ENCODE measurements at places on chromosomes 13 and 19.

DNA sequence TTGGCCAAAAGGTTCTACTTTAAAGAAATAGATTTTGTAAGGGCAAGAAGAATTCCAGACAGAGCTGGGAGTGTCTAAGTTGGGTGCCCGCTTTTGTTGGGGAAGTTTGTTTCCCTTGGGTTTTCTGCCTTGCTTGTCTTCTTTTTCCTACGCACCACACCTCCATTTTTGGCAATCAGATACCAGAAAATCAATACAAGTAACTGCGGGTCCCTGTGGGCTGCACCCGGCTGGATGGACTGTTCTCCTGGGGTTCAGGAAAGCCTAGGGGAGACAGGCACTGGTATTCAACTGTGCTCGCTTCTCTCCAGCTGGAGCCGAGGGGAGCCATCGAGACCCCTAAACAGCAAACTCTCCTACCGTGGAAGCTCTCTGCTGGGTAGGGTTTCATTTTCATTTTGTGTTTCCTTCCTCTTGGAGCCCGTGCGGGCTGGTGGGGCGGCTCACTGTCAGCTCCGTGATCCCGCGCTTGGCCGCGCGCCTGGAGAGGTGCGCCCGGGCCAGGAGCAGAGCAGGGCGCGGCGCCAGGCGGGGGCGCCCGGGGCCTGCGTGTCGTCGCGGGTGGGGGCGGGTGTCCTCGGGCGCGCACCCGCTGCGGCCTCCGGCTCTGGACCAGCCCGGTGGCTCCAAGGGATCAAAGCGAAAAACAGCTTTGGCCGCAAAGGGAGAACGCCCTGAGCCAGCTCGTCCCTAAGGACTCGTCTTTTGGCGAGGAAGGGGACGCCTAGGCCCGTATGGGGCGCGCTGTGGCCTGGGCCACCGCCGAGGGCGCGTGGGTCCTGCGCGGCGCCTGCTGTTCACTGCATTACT lies 347.2 kb downstream of the ZNF536 start:
- no peak for DNase-seq

- DNase-seq = no peak
Measured at GRCh38 chr13:112669881-112670499, 19.8 kb upstream of the ATP11A start.

DNA sequence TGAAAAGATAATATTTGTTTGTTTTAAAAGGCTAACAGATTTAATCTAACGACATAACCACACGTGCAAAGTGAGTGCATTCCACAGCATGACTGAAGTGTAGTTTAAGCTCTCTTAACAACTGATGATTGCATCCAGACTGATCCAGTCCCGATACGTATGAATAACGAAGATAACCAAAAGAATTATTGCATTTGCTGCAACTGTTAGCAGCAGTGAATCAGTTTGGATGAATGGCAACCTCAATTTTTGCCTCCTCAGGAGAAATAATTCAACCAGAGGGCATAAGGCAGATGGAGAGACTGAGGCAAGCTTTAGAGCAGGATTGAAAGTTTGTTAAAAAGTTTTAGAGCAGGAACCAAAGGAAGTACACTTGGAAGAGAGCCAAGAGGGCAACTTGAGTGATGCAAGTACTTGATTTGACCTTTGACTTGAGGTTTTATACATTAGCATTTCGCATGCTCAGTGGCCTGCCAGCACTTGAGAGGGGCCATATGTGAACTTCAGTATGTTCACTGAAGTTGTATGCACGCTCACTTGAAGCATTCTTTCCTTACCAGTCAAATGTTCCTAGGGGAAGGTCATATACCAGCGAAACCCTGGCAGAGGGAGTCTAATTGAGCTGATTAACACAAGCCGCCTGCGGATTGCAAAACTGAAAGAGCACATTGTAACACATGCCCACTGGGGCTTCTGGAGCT lies 835.0 kb upstream of the PCDH20 start:
- DNase-seq = no peak

- DNase-seq = no peak
Measured at GRCh38 chr19:16351133-16351809, 26.6 kb downstream of the KLF2 start.

DNA sequence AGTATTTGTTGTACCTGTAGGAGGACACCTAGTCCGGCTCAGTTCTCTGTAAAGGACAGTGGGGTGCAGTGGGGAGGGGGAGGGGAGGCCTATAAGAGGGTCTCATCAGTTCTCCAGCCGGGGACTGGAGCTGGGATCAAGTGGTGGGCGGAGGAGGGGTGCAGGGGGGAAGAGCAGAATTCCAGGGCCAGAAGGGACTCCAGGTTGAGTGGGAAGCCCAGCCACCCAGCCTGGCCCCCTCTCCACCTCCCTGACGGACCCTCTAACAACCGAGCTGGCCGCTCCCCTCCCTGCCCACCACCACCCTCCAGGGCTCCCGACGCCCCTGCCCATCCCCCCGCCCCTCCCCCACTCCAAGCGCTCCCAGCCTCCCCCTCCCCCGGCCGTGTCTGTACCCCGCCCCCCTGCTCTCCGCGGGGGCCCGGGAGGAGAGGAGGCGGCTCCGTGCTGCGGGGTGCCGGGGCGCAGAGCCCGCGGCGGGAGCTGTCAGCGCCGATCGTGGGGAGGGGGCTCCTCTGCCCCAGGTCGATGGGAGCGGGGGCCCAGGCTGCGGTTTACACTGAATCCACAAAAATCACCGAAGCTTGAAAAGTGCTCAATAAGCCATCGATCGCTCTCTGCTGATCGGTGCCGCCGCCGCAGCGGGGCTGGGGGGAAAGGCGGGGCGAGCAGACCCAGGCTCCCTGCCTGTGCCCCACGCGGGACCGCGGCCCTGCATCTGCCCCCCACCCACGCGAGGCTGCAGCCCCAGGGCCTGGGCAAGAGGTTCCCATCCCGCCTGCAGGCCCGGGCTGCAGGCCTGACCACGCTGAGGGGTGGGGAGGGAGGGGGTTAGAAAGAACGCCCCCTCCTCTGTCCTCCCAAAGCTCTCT lies 34.6 kb upstream of the ONECUT3 start:
- no peak for DNase-seq

DNA sequence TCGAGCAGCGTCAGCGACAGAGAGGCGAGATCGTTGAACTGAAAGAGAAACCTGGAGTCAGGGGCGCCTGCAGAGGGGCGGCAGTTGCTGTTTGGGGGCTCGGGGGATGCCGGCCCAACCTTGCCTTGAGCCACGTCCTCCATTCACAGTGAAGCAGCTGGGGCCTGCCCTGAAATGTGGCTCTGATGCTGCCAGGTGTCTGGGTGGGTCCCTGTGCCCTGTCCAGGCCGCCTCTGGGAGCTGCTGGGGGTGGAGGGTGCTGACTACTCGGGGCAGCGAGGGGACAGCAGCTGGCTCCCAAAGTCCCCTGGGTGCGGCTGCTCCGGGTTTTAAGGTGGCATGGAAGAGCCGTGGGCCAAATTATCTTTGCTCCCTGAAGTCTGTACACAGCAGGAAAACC lies 17.7 kb upstream of the RANBP3 start:
- no peak for DNase-seq

DNA sequence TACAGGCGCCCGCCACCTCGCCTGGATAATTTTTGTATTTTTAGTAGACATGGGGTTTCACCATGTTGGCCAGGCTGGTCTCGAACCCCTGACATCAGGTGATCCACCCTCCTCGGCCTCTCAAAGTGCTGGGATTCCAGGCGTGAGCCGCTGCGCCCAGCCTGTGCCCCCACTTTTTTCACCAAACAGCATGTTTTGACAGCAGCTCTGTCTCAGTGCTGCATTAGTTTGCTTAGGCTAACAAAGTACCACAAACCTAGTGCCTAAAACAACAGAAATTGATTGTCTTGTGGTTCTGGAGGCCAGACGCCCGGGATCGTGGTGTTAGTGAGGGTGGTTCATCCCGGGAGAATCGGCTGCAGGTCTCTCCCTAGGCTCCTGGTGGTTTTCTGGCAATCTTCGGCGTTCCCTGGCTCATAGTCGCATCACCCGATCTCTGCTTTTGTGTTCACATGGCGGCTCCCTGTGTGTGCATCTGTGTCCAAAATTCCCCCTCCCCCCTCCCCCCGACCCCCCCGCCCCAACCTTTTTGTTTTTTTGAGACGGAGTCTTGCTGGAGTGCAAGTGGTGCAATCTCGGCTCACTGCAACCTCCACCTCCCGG lies 30.0 kb downstream of the MYH14 start:
- DNase-seq = no peak

- DNase-seq = no peak
Measured at GRCh38 chr19:17739121-17739875, 12.0 kb upstream of the FCHO1 start.

DNA sequence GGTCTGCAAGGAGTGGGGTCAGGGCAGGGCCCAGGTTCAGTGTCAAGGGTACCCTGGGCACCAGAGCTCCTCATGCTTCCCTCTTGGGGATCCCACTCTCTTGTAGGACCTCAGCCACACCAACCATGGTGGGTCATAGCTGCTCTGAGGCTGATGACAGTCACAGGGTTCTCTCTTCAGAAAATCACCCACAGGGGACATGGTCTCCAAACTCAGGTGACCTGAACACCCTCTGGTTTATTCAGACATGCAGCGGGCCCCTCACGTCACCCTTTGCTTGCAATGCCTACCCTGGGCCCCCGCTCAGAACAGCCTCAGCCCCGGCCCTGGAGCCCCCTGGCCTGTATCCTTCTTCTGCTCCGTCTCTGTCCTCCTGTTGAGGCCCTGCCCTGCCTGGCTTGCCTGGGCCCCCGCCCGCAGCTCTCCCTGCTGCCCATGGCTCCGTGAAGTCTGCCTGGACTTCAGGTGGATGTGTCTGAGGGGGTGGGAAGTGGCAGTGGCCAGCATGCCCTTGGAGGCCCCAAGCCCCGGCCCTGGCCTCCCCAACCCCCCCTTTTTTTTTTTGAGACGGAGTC lies 20.4 kb downstream of the CHERP start:
- no peak for DNase-seq

- DNase-seq = no peak
Measured at GRCh38 chr13:75744127-75744526, 108.0 kb downstream of the LMO7 start.

- DNase-seq = no peak
Measured at GRCh38 chr13:31996601-31997000, 35.0 kb upstream of the FRY start.

DNA sequence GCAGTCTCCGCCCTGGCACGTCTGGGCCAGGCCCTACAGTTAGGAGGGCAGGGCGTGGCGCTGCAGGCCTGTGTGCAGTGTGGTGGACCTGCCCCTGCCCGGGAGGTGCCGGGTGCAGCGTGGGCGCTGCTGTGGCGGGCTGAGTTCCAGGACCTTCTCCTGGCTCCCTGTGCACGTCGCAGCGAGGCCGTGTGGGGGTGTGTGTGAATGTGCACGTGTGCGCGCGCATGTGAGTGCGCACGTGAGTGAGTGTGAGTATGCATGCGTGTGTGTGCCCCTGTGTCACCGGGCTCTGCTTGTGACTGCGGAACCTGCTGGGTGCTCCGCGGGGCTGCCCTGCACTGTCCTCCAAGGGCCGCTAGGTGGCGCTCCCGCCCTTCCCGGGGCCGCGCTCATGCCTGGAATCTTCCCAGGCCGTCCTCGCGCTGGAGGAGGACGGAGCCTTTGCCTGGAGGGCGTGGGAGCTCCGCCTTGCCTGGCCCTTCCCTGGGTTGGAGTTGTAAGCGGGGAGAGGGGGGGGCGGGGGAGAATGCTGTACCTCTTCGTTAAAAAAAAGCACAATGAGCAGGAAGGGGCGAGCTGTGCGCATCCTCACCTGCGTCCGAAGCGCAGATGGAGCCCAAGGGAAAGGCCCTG lies 79.3 kb downstream of the KDM4B start:
- DNase-seq = peak; percentile 30
